ENCODE measurements at places on chromosomes 12 and 14. TPM values are rescaled to one million over a fixed set of nuclear protein-coding genes. Genes with fewer than 3 reads are reported as not detected.

Gene PPP1R36
- total RNA-seq, result 0.36 TPM

DNA sequence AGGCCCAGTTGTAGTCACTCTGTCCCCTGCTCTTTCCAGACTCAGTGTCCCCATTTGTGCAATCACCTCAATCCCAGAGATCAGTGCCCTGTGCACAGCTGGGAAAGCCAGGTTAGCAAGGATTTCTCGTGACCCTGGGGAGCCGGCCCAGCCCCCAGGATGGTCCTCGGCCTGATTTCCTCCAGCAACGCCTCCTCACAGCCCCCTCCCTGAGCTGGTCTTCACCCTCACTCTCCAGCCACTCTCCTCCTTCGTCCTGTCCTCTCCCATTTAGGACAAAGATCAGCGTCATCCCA, 194.8 kb upstream of the C14orf180 start:
- DNase-seq, result no peak

Gene PIANP
- 0.41 TPM for total RNA-seq

DNA sequence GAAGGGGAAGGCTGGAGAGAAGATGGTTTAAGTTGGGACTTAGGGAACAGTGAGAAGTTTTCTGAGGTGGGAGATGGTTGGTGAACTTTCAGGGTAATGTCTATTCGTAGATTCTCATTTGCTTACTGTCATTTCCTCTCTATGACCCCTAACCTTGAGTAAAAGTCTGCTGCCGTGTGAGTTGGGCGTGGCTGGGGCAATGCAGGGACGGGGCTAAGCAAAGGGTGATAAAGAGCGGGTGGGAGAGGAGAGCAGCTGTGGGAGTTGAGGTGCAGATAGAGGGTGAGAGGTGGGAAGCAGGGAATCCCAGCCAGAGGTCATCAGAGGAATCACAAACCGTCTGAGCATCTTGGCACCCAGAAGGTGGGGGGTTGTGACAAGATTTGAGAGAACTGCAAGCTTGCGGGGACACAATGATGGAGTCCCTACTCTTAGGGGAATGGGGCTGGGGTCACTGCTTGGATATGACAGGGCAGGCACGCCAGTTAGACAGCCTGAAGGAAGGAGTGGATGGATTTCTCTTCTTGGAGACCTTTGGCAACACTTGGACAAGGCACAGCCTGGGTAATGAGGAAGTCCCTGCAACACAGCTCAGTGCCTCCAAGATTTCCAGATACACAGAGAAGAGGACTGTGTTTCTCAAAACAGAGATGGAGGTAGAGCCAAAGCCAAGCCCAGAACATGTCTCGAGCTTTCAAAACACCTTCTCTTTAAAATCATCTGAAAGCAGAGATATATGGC, 45.9 kb upstream of the CTDSP2 start:
- DNase-seq, result no peak

DNA sequence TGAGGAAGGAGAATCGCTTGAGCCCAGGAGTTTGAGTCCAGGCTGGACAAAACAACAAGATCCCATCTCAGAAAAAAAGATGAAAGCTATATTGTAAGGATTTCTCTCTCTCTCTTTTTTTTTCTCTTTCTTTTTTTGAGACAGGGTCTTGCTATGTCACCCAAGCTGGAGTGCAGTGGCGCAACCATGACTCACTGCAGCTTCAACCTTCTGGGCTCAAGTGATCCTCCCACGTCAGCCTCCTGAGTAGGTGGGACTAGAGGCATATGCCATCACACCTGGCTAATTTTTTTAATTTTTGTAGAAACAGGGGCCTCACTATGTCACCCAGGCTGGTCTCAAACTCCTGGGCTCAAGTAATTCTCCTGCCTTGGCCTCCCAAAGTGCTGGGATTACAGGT, 5.8 kb upstream of the MRPL42 start:
- no peak for DNase-seq

- DNase-seq, result no peak
Observed at GRCh38 chr12:132662901-132663755, 24.0 kb downstream of the POLE start.

Gene STAT6
- 46.2 TPM for total RNA-seq

DNA sequence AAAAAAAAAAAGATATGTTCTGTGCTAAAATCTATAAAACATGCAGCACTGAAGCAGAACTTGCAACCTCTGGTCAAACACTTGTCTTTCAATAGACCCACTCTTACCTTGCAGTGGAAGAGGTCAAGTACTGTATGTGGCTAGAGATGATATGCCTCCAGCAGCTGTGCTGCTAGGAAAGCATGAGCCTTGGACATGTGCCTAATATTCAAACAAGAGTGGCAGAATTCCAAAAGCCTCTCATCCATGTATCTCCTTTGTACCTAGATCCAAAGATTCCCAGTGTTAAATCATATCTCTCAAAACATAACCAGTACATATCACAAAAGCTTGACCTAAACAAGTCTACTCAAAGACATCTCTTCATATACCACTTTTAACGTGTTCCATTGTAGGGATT, 105.0 kb upstream of the CPNE8 start:
- DNase-seq, result no peak

DNA sequence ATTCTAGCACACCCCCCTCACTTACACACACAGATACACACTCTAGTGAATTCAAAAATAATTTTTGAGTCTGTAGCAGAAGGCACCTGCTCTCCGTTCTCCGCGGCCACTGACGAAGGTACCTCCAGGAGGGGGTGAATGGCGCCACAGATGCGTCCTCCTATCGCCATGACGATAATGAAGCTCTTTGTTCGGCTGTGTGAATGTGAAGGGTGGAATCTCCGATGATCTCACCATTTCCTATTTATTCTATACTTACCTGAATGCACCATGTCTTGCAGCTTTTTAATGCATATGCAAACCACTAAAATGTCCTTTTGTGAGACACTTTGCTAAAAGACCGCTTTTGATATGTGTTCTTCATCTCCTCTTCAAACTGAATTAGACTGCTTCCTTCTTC, 162.7 kb downstream of the EGLN3 start:
- no peak for DNase-seq

DNA sequence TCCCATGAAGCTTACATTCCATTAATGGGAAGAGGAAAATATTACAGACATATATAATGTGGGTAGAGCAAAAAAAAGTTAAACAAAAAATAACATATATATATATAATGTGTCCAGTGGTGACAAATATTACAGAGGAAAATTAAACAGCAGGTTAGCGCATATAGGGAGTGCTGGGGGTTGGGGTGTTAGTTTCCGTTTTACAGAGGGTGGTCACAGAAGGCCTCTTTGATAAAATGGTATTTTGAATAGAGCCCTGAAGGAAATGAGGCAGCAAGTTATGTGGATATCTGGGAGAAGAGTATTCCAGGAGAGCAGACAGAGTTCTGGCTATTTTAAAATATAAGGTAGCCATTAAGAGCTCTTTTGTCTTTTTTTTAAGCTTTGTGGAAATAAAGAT, 73.2 kb downstream of the DCAF5 start:
- no peak for DNase-seq

DNA sequence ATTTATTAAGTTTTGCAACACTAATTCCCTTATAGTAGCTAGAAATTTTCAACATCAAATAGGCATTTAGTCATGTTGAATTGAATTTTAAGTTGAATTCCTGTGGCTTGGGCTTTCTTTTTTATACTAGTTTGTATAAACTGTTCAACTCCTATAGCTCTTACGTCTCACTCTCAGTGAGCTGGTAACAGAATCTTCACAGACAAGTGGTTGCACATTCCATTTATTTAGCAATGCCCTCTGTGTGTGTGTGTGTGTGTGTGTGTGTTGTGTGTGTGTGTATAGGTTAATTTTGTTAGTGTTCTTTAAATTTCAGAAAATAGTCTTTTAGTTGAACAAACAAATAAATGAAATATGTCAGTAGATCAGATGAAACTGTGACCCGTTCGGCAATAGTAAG, 425.0 kb downstream of the NPAS3 start:
- DNase-seq, result no peak

DNA sequence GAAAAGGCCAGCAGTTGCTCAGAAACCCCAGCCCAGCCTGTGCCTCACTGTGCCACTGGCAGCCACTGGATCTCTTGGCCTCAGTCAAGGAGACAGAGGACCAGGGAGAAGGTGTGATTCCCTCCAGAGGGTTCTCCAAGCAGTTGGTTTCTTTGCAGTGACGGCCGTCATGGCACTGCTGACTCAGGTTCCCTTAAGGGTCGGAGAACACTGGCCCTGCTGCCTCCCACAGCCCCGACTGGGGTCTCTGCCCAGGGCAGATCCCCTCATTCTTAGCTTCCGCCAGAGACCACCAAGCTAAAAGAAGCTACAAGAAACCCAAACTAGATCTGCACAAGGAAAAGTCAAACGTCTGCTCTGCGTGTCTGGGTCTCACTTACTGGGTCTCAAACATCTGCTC, 16.4 kb downstream of the TSPAN11 start:
- DNase-seq, result no peak

DNA sequence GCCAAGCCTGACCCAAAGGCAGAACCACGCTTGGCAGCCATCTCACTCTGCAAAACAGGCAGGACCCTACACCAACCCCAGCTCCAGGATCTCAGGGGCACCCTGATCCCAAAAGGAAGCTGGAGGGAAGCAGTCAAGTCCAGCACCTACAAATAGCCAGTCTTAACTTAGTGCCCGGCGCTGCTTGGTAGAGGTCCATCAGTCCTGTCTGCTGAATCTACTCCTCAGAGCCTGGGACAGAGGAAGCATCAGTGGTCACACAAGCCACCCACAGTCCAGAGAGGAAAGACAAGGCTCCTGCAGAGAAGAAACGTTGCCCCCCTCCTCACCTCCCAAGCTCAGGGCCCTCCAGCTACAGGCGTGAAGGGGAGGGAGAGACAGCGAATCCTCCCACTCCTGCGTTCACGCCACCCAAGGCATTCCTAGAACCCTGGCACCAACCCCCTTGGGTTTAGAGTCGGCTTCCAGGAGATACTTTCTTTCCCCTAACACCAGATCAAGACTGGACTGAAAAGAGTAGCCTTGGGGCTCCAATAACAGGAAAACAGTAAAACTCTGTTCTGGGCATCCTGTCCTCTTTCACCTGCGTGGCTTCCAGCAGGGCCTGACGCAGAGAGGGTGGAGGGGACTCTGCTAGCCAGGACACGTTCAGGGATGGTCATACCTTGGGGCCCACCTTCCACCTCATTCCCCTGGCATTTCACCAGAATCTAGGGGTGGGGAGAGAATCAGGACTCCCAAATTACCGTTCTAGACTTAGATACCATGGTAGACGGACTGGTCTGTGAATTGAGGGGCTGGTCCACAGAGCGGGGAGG, 1.2 kb downstream of the PXN start:
- no peak for DNase-seq

Measured in left ventricle myocardium inferior (tissue), 1 donor.